ENCODE measurements at places on chromosomes 3 and 15.

GRCh38 chr3:187952849-187953248 is 201.1 kb upstream of the LPP start:
- no peak for DNase-seq

DNA sequence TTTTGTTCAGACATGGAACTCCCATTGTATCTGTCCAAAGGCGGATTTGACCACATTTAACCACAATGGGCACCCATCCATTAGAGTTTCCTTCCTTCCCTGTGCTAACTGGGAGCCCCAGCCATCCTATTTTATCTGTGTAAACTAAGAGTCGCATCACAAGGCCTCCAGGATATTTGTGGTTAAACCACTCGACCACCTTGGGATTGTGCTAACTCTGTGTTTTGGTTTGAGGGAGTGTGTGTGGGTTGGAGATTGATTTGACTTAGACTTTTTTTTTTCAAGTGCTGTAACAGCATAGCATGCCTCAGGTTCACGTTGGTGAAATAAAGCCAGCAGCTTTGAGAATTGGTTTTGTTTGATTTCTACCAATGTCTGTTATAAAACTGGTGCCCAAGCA is 100.4 kb upstream of the TP63 start:
- DNase-seq: no peak

GRCh38 chr3:135368316-135368715 is 573.3 kb downstream of the EPHB1 start:
- DNase-seq: no peak

DNA sequence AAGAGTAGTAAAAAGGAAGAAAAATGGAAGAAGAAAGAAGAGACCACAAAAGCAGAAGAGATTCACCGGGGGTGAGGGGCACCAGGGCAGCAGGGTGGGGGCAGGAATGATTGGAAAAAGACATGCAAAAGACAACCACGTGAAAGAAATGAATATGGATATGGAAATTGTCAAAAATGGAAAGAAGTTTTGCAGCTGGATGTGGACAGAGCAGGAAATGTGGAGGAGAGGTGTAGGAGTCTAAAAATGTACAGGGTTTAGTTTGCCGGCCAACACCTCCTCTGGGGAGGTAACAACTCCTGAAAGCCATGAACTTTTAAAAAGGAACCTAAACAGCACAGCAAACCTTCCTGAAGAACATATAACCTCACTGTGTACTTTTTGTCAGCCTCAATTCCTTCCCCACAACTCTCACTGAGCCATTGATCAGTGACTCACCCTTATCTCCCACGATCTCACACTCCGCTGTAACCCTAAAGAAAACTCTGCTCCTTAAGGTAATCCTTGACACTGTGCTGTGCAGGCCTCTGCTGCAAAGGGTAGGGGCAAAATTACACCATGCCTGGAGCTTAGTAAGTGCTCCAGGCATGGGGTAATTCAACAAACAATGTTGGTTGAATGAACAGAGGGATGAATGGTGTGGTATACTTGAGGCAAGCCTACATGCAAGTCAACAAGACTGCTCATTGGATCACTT is 100.2 kb upstream of the BOC start:
- no peak for DNase-seq

DNA sequence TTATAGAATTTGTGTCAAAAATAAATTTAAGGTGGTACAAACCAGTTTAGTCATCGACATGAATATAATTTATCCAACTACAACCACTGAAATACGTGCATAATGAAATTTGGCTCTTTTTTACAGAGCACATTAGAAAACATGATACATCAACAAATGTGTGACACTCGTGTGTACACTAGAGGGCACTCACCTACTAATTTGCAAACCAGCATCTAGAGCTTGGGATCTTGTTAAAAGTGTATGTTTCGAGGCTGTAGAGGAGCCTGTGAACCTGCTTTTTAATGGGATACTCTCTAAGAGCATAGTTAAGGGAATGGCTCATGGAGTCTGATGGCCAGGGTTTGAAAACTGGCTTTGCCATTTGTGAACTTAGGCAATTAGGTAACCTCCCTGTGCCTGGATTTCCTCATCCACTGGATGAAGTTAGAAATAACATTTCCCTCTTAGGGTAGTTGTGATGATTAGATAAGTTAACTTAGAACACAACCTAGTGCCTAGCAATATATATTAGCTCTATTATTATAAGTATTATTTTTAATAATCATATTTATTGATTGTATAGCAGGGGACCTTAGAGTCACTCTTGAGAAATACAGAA is 8.8 kb upstream of the CPOX start:
- no peak for DNase-seq

- no peak for DNase-seq
These were observed 9.7 kb downstream of the RLBP1 start for GRCh38 chr15:89211678-89212170.

- no peak for DNase-seq
These were observed 5.8 kb upstream of the ARPP21 start for GRCh38 chr3:35633332-35634124.

DNA sequence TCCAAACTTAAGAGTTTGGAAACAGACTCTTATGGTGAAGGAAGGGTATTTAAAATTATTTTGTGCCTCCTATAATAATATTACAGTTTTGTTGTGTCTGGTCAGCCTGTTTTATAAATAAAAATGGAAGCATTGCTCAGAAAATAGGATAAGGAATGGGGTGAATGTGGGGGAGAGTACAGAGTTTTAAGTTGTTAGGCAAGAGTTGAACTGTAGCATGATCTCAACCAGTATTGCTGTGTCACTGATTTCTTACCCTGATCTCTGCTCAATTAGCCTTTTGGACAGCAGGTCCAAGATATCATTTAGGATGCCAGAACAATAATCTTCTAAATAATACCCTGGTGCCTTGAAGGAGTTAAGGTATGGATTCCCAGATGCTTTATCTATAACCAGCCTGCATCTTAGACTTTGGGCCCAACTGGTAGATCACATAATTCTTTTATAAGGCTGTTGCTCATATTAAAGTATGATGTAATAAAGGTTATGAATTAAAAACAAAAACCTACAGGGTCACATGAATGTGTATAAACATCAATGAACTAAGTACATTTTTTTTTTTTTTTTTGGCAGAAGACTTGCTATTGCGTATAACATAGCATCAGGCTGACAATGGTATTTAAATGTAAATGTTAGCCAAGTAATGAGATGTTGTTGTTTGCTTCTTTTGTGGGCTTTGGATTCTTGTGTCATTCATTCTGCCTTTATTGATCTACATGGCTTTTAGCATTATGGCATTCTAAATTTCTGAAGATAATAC is 70.0 kb downstream of the MITF start:
- no peak for DNase-seq

DNA sequence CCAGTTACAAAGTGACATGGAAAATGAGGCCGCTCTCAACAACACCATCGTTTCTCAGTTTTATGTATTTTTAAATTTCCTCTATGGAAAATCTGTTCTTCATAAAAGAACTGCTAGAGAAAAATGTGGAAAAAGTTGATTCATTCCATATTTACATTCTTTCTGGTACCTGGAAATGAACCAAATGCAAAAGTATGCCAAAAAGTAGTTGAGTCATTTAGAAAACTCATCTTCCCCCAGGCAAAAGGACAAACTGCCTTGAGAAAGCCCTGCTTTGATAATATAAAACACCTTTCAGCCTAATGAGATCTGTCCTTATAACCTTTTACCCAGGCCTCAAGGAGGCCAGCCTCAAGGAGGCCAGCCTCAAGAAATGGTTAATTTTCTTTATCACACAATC is 283.0 kb upstream of the VEPH1 start:
- no peak for DNase-seq

- DNase-seq: no peak
These were observed 36.3 kb downstream of the KBTBD8 start for GRCh38 chr3:67034371-67034770.

DNA sequence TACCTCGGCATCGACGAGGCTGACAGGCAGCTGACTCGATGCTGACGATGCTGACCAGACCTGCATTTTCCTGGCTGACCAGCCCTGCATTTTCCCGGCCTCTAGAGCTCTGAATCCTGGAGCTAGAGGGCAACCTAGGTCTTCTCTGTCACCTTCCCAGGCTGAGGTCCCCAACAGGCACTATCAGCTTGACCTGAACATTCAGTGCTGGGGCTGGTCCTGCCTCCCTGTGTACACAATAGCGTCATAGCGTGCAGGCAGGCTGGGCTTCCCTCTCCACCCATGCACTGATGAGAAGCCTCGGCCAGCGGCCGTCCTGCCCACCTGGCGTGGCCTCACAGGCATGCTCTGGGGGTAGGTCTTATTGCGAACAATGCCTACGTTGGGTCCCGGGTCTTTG is 62.3 kb upstream of the SNRPA1 start:
- no peak for DNase-seq

DNA sequence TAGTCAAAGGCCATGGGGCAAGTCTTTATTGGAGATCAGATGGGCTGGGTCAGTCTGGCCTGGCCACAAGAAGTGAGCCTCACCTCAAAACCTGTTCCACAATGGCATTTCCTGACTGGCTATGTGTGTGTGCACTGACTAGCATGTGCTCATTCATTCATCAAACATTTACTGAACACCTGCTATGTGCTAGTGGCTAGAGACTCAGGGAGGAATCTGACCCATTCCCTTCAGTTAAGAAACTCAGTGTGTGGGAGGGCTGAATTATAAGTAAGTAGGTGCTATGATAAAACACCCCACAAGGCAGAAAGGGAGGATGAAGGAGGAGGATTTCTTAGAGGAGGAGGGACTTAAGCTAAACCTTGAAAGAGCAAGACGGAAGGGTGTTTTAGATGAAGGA is 5.4 kb upstream of the CGNL1 start:
- no peak for DNase-seq

DNA sequence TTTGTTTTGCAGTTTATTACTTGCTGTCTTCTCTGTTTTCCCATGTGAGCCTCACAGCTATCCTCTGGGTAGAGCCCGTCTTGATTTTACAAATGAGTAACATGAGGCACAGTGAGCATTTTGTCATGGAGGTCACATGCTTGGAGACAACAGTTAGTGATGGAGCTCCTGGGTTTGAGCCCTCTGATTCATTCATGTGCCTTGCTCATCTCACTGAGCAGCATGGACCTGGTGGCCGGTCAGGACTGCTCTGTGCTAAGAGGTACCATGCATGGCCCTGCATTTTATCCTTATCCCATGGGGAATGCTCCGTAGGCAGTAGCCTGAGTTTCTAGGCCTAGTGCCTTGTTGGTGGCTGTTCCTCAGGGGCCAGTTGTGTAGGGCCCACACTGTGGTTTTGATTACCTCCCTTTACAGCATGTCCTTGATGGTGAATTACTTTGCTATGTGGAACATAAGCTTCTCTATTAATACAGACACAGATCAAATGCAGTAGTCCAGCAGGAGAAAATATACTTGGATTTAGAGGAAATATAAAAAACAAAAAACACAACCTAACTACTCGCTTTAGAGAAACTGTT is 35.6 kb downstream of the MAP2K5 start:
- DNase-seq: no peak

GRCh38 chr3:58434168-58434504 is 504 bp upstream of the PDHB start:
- no peak for DNase-seq

GRCh38 chr3:182622241-182622545 is 171.1 kb upstream of the ATP11B start:
- DNase-seq: no peak

GRCh38 chr15:78634210-78635145 is 6.5 kb downstream of the CHRNB4 start:
- DNase-seq: no peak

GRCh38 chr3:124997303-124998246 is 58.2 kb downstream of the HEG1 start:
- DNase-seq: no peak

GRCh38 chr15:40927873-40928806 is 1.0 kb upstream of the DLL4 start:
- DNase-seq: no peak

DNA sequence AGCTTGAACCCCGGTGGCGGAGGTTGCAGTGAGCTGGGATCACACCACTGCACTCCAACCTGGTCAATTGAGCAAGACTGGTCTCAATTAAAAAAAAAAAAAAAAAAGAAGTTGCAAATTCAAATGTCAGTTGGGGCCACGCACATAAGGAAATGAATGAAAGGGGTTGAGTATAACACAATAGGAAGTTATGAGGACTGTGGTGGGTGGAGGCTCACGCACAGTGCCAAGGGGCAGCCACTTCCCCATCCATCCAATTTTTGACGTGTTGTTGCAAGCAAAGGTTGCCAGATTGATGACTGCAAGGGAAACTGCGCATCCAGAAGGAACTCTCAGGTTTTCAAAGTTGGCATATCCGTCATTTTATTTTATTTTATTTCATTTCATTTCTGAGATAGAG is 532.2 kb downstream of the NTRK3 start:
- no peak for DNase-seq

GRCh38 chr3:20096135-20096685 is 56.0 kb downstream of the KAT2B start:
- no peak for DNase-seq

DNA sequence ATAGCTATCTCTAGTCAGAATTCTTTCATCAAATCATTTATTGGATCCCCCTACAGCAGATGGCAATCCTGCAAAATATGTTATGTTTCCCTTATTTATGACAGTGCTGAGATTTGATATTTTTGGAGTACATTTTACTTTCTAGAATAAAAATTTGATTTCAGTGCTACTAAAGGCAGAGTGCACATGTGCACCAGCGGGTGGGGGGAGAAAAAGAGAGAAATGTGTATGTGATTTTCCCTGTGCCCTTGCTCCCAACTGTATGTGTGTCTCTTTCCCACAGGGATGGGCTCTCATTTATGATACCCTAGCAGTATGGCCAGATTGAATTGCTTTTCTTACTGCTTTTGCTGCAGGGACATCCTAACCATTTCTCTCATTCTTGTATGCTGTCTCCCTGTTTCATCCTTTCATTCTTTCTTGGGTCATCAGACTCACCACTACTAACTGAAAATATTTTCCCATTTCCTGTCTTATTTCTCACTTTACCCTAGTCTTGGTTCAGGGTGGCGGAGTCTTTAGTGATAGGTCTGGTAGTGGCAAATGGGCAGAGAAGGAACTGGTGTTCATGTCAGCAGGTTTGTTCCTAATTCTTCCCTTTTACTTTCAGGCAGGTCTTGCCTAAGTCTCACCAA is 140.7 kb downstream of the TCF12 start:
- DNase-seq: no peak

- no peak for DNase-seq
These were observed 151.7 kb downstream of the MEGF11 start for GRCh38 chr15:66101715-66102395.

DNA sequence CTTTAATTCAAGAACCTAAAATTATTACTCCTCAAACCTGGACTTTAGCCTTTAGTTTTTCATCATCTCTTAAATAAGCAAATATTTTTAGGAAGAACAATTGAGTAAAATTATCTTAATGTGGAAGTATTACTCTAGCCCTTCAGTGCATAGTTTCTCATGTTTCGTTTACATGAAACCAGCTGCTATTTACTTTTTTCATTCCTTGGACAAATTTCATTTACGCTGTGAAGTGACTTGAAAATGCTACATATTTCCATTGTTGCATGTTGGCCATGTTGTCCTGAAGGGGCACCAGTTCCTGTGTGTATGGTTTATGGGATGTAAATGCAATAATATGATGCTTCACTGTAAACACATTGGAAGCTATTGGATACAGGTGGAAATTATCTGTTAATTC is 49.9 kb downstream of the SLC25A26 start:
- no peak for DNase-seq

GRCh38 chr15:48573780-48574179 is 71.7 kb downstream of the FBN1 start:
- DNase-seq: no peak
